ENCODE measurements at places on chromosomes 2 and 18.

DNA sequence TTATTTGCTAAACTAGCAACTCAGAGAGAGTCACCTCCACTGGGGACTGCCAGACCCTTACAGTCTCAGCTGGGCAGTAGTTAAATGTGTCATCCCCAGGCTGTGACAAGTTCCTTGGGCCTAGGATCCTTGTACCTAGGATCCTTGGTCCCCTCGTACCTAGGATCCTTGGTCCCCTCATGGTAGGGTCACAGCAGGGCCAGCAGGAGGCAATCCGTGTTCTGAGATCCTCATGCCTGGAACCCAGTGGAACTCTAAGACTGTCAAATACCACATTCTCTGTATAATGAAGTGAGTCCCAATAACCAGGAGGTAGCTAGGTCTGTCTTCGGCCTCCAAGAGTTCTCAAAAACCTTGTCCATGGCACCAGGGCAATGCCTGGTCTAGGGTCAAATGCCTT lies 60.8 kb downstream of the LYPD6B start:
- DNase-seq = no peak

DNA sequence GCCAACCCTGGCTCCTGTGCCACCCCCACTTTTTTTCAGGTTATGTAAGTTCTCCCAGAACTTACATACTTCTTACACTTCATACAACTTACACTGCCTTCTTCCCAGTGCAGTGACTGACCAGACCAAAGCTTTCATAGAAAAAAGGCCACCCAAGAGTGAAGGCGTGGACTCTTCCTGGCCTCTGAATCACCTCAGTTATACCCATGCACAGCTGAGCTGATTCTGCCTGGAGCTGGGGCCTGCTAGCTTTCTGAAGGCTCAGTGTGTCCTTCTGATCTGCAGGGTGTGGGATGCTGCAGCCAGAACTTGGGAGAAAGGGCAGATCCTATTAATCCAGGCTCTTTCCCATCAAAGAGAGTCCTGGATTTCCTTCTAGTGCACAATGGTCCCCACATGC lies 216.1 kb downstream of the TTC32 start:
- DNase-seq = no peak

DNA sequence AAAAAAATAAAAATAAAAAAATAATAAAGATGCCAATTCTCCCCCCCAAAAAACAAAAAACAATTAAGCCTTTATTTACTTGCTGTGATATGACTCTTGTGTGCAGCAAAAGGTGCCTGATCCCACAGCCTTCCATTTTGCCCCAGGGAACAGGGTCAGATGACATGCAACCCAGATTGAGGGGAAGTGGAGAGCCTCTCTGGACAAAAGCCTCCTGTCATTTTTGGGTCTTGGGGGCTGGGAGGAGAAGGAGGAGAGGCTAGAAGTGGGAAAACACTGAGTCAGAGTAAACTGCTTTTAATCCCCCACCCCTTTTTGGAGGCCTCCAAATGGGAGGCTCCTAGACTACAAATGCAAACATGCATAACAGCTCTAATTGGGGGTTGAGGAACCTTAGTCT lies 46.6 kb upstream of the SCG2 start:
- no peak for DNase-seq

DNA sequence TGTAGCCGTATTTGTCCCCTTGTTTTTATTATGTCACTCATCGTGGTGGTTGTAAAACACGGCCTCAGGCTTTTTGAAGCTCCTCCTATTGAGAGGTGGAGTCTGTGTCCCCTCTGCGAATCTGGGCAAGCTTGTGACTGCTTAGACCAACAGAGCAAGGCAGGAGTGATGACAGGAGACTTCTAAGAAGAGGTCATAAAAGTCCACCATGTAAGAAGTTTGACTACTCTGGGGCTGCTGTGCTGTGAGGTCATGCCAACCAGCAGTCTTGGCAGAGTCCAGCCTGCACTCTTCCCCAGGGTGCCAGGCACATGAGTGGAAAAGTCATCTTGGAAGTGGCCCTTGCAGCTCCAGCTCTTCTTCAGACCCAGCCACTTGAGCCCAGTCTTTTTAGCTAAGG lies 83.8 kb upstream of the SPTBN1 start:
- no peak for DNase-seq

DNA sequence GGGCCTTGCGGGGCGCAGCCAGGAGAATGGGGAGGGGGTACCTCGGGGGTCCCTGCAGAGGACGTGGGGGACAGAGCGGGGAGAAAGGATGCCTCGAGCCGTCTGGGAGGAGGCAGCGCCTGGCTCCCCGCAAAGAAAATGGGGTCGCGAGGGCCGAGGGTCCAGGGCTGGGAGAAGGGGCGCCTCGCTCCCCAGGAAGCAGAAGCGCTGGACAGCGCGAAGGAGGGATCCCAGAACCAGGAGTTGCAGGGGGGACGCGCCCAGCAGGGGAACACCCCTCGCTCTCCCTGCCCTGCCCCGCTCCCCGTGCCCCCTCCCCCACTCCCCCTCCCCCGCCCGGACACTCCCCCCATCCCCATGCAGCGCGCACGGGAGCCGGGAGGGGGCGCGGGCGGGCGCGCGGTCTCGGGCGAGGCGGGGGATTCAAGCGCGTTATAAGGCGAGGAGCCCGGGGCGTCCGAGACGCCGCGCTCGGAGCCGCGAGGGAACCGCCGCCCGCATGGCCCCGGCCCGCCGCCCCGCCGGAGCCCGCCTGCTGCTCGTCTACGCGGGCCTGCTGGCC lies at the start of gene ERFE:
ERFE (plus strand) TSS at position 462 of the 562 bp plus-strand sequence; CDS start at position 500, 38 bp downstream.
- DNase-seq = peak; percentile 12

- no peak for DNase-seq
These were observed 45.4 kb downstream of the LCT start for GRCh38 chr2:135791418-135792190.

DNA sequence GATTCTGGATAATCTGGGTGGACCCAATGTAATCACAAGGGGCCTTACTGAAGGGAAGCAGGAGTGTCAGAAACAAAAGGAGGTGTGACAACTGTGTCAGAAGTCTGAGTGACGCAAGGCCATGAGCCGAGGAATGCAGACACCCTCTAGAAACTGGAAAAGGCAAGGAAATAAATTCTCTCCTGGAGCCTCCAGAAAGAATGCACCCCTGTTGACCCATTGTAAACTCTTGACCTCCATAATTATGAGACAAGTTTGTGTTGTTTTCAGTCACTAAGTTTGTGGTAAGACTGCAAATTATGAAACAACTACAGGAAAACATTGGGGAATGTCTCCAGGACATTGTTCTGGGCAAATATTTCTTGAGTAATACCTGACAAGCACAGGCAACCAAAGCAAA lies 47.3 kb upstream of the B3GNT7 start:
- no peak for DNase-seq

DNA sequence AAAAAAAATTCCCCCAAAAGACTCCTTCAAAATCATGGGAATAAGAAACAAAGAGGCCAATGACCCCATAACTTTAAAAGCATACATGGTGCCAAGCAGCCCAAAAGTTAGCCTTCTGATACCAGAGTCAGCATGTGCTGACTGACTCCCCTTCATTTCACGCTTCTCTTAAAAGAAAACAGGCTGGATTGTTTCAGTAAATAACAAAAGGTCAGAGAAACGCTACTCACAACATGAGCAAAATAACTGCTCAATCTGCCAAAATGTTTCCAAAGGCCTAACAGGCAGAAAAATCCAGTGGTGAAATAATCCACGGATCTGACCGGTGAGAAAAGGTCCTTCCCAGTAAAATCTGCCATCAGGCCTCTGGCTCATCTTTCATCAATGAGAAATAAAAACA lies 71.6 kb downstream of the BCL2 start:
- DNase-seq = no peak

- DNase-seq = no peak
These were observed 30.8 kb upstream of the BIN1 start for GRCh38 chr2:127137741-127138140.

DNA sequence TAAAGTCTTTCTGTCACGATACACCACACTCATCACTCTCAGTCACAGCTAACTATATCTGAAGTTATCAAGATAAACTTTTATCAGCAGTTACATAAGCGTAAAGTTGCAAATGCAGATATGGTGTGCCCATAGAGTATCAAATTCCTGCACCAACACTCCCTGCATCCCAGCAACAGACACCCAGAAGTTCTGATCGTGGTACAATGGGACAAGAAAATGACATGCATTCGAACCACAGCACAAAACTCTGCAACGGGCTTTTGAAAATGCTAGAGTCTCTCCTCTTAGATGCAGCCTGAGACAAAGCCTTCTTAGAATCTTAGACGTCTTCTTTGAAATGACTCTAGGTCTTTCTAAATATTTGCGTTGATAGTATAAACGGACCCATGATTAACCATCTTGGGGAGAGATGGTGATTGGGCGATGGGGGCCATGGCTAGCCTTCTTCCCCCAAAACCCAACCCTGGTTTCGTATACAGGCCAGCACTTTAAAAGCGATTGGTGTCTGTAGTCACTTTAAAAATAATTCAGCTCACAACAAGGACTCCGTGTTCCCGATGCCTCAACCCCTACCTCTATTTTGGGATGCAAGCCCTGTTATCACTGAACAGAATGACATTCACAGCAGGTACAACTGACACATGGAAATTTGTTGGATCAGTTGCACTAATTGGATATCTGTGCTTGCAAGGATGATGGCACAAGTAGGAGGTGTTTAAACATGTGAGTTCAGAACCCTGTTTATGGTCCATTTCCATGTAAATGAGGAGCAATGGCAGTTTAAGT lies 286.6 kb downstream of the MYT1L start:
- DNase-seq = no peak
